Thymus (tissue), 14 donors: ENCODE measurements at places on chromosomes 13 and 19. TPM values are rescaled to one million over a fixed set of nuclear protein-coding genes. Genes with fewer than 3 reads are reported as not detected.

IQCN gene
- 0.57 TPM for total RNA-seq

CCL25 gene
- 287 TPM for total RNA-seq

TNFSF11 gene
- total RNA-seq, result 2.8 TPM

ZNF181 gene
- total RNA-seq, result 21.5 TPM

ZNF66 gene
- total RNA-seq, result 6.1 TPM

LENG9 gene
- 2.1 TPM for total RNA-seq

FOXO1 gene
- 8.7 TPM for total RNA-seq

CYP2F1 gene
- total RNA-seq, result not detected

ZNF625 gene
- total RNA-seq, result 4.8 TPM

ALG5 gene
- total RNA-seq, result 33.9 TPM

SPART gene
- total RNA-seq, result 35.8 TPM

KIR2DL4 gene
- not detected for total RNA-seq

PSG1 gene
- 0.05 TPM for total RNA-seq

C13orf42 gene
- total RNA-seq, result 0.05 TPM

PPM1N gene
- 4.8 TPM for total RNA-seq

TSSK6 gene
- 1.2 TPM for total RNA-seq

ZNF442 gene
- 3.8 TPM for total RNA-seq

SMIM24 gene
- total RNA-seq, result 38.6 TPM

RETN gene
- total RNA-seq, result 9.5 TPM

PRR22 gene
- 1.6 TPM for total RNA-seq

IFNL1 gene
- total RNA-seq, result not detected
